Foreskin fibroblast (primary cell): ENCODE measurements at places on chromosomes 2 and 18.

DNA sequence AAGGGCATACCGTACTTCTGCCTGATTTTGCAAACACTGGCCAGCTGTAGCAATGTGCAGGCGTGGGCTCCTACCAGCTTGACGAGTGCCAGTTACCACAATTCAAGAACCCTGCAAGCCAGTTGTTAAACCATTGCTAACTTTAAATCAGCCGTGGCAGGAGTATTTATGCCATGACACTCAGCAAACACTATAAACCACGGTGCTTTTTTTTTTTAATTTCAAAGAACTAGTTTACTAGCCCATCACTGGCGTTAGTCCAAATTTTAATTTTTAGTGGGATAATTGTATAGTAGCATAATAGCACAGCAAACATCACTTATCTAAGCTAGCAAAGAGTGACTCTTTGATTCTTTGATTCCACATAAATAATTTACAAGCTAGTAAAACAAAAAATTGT is 111.1 kb downstream of the COL4A4 start:
- DNase-seq, result no peak

- no peak for DNase-seq
These were observed 558 bp upstream of the NEMP2 start for GRCh38 chr2:190535121-190535439.

DNA sequence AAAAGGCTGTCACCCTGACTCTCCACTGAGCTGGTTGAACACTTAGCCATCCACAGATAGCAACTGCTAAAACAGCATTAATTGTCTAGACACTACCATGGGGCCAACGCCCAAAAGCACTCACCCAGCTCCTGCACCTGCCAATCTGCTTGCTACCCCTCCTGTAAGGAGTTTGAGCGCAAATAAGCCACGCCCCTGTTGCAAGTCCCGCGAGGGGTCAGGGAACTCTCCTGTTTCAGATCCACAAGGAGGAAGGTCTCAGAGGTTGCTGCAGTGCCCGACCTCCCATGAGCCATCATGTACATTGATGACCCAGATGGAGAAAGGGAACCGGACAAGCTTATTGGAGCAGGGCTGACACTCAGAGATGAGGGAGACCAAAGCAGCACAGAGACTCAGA is 106.8 kb downstream of the ZNF516 start:
- no peak for DNase-seq

GRCh38 chr2:129297430-129297829 is 682.0 kb upstream of the RAB6C start:
- DNase-seq, result no peak

GRCh38 chr18:61953161-61953560 is 60.4 kb upstream of the RNF152 start:
- no peak for DNase-seq

GRCh38 chr2:16314691-16315457 is 350.8 kb downstream of the CYRIA start:
- DNase-seq, result no peak

DNA sequence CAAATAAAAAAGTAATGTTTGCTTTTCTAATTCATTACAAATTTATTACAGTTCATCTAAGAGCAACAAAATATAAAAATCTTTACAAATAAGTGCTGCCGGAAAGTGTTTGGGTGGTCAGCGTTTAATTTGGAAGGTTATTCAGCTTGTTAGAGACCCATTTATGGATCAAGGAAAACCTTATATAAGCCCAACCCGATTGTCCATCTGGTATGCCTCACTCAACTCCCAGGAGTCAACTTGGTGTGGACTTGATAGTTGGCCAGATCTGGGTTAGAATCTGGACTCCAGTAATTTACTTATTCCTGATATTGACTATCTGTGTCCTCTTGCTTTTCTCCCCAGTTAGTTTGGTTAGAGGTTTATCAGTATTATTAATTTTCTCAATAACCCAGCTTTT is 106.2 kb downstream of the KCTD1 start:
- DNase-seq, result no peak

GRCh38 chr2:140201572-140201971 is 1421.4 kb upstream of the NXPH2 start:
- no peak for DNase-seq

- DNase-seq, result no peak
These were observed 247.5 kb upstream of the ZNF521 start for GRCh38 chr18:25599443-25599842.

- peak; percentile 48 for DNase-seq
These were observed 31.0 kb downstream of the IL37 start for GRCh38 chr2:112941753-112942653.

DNA sequence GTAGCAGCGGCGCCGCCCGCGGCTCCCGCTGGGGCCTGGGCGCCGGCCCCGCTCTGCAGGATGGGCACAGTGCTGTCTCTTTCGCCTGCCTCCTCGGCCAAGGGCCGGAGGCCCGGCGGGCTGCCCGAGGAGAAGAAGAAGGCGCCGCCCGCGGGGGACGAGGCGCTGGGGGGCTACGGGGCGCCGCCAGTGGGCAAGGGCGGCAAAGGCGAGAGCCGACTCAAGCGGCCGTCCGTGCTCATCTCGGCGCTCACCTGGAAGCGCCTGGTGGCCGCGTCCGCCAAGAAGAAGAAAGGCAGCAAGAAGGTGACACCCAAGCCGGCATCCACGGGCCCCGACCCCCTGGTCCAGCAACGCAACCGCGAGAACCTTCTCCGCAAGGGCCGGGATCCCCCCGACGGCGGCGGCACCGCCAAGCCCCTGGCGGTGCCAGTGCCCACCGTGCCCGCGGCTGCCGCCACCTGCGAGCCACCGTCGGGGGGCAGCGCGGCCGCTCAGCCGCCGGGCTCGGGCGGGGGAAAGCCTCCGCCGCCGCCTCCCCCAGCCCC is 369 bp downstream of the CDK5R2 start:
- DNase-seq, result no peak

GRCh38 chr2:48287976-48288375 is 242.0 kb upstream of the STON1 start:
- DNase-seq, result no peak

- DNase-seq, result no peak
These were observed 225.4 kb upstream of the ID2 start for GRCh38 chr2:8456151-8457091.

GRCh38 chr2:27891673-27892105 is 1.2 kb downstream of the BABAM2 start:
- DNase-seq, result no peak

DNA sequence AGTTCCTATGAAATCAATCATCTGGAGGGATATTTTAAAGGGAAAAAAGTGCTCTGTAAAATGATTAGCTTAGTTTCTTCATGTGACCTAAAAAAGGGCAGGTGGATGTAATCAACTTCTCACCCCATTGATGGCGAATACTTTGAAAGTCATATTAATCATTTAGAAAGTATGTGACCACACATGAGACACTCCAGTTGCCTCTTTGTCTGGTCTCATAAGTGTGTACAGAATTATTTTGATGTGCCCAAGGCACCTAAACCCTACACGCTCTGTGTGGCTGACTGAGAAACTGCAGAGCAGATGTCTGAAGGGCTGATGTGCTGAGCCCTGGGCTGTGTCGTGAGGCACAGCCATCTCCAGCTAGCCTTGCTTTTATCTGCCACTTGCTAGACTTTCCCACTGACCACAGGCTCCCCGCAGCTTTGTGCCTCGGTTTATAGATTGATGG is 26.9 kb downstream of the SGPP2 start:
- peak; percentile 8 for DNase-seq

- no peak for DNase-seq
These were observed 76.6 kb upstream of the UGP2 start for GRCh38 chr2:63765117-63765516.

GRCh38 chr18:77103991-77104531 is 28.5 kb downstream of the MBP start:
- no peak for DNase-seq
